ENCODE measurements at places on chromosomes 1 and 21.

- no peak for DNase-seq
These were observed 603.8 kb downstream of the PTPRC start for GRCh38 chr1:199242601-199243000.

DNA sequence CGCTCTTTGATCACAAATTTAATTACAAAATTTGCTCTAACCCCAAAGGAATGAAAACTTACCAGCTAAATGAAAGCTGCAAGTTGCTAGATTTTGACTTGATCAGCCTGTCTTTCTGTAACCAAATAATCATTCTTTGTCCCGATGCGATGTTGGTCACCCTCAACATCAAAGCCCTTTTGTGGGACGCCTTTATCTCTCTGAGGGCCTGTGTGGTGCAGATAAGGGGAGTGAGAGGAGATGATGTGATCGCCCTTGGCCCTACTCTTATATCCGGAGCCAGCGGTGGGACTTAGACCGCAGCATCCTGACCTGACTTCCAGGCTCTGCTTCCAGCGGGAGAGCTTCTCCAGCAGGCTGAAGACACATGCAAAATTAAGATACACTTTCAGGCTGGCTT lies 19.3 kb upstream of the UMODL1 start:
- no peak for DNase-seq

GRCh38 chr1:34915521-34915920 lies 13.9 kb downstream of the DLGAP3 start:
- DNase-seq: no peak

GRCh38 chr1:197733324-197733723 lies 42.0 kb downstream of the DENND1B start:
- no peak for DNase-seq

GRCh38 chr21:45364468-45365185 lies 40.3 kb upstream of the COL18A1 start:
- DNase-seq: no peak

Measured in naive thymus-derived CD8-positive, alpha-beta T cell (primary cell).